ENCODE measurements at places on chromosomes 12 and 14.

DNA sequence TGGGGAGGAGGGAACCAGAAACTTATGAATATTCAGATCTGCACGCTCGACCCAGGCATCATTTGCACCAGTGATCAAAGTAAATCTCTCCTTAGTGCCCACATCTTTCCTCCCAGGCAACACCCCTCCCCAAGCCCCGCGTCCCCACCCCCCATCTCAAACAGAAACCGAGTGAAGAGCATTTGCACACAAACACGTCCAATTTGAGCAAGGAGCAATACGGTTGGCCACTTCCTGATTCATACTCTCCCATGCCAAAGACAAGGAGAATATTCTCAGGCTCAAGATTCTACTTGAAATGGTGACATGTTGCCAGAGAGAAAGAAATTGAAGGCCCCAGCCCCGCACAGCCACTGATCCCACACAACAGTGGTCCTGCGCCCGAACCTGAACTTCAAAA lies 7.1 kb downstream of the FOXN3 start:
- DNase-seq = no peak

GRCh38 chr12:14841761-14842160 lies 1.6 kb downstream of the ART4 start:
- no peak for DNase-seq

- DNase-seq = no peak
Observed at GRCh38 chr14:104352493-104353220, 214.3 kb downstream of the KIF26A start.

GRCh38 chr14:92880851-92881250 lies 42.1 kb upstream of the CHGA start:
- DNase-seq = no peak

GRCh38 chr14:75672605-75673192 lies 11.7 kb downstream of the TTLL5 start:
- DNase-seq = no peak

- no peak for DNase-seq
Observed at GRCh38 chr14:89226801-89227495, 190.1 kb downstream of the FOXN3 start.

- DNase-seq = no peak
Observed at GRCh38 chr12:65938807-65939206, 114.5 kb downstream of the HMGA2 start.

DNA sequence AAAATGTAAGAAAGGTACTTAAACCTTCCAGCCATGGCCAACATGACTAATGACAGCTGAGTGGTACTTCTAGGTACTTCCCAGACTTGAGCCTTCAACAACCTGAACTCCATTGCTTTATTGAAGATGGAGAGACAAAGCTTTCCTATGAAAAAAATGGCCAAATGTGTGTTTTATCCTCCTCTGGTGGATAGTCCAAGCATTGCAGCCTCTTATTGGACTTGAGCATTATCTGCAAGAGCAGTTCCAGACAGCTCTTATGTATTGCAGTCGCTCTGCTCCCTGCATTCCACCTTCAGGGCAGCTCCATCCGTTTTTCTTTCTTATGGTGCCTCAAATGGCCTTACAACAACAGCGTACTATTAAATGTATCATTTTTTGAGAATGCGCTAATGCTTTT lies 588.2 kb downstream of the NRXN3 start:
- no peak for DNase-seq

DNA sequence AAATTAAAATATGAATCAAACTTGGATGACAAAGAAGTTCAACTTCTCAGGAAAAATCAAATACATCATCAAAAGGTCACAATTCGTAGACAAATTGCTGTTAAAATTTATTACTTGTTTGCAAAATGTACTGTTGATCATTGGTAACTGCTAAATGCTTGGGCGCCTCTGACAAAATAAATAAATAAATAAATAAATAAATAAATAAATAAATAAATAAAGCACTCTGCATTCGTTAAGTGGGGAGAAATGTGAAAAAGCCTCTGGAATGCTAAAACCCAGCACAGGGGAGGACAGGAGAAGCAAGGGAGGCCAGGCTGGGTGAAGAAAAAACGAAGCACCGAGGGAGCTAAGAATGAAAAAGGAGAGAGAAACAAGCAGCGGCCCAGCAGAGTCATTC lies 115.2 kb downstream of the BCL11B start:
- no peak for DNase-seq

DNA sequence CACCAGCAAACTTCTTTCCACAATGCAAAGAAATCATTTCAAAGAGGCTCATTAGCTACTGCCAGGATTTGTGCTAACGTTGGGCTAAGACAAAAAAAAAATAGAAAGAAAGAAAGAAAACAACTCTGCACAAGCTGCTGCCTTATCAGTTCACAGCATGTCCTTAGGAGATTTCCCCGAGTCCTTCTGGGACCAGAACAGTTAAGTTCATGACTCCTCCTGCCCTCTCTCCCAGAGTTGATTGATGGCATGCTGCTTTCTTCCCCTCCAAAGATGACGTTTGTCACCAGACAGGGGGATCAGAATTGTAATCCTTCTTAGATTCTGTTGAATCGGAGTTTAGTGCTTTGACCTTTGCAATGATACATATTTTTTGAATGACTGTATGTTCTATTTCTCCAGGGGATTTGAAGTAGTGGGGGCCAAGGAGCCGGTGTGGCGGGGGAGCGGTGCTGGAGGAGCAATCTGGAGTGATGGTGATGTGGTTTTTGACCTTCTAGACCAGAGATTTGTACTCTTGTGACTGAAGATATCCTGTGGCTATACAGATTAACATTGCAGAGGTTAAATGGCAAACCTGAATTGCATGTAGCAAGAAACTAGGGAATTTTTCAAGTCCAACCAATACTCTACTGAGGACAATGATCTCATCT lies 409.2 kb upstream of the TMPO start:
- no peak for DNase-seq

DNA sequence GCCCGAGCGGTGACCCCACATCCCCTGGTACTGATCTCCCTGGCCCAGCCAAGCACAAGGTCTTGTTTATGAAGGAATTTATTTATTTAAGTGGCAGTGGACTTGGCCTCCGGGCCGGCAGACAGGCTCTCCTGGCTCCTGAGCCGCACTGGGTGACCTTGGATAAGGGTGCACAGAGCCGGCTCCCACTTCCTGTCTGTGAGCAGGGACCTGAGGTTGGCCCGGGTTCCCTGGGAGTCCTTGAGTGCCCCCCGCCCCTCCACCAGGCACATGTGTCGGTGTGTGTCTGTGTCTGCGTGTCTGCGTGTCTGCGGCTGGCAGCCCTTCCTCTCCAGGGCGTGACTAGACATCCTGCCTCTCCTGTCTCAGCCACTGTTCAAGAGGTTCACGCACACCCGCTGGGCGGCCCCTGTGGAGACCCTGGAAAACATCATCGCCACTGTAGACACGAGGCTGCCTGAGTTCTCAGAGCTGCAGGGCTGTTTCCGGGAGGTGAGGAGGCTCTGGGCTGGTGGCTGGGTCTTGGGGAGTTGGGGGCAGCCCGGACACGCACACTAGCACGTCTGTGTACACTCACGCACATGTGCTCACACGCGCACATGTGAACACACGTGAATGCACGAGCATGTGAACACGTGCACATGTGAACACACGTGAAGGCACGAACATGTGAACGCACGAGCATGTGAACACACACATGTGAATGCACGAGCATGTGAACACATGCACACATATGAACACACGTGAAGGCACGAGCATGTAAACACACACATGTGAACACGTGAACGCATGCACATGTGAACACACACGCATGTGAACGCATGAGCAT lies 9.3 kb downstream of the TNFAIP2 start:
- DNase-seq = no peak

DNA sequence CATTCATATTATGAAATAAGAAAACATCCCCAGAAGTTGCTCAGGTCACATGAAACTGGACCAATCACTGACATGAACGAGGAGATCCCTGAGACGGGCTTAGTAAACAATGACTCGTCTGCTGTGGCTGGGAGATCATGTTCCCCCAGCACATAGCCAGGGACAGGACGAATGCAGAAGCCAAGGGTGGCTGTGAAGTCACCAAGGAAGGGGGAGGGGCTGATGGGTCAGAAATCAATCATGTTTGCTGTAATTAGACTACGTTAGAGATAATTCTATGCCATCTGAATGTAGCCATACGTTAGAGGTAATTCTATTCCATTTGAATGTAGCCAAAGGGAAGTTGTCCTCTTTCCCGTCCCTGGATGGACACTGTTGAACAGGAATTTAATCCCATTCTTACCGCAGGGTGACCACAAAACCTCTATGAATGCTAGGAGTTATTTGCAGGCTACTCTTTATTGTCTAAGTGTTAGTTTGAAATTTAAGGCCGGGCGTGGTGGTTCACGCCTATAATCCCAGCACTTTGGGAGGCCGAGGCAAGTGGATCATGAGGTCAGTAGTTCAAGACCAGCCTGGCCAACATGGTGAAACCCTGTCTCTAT lies 332.9 kb downstream of the TMEM132D start:
- no peak for DNase-seq
